Fibroblast of lung (primary cell): ENCODE measurements at places on chromosomes 11 and 22. TPM values are rescaled to one million over a fixed set of nuclear protein-coding genes. Genes with fewer than 3 reads are reported as not detected.

ESAM gene
- total RNA-seq = under 0.01 and 0.26 TPM in 2 replicates

GRCh38 chr11:128146926-128147605, 440.3 kb downstream of the ETS1 start:
- no peak for DNase-seq
- H3K4me3 ChIP-seq = no peak overlapping the region
- H3K36me3 ChIP-seq = no peaks in the 10 kb centered on the region
- no peaks in the 10 kb centered on the region for H3K27me3 ChIP-seq
- H3K4me1 ChIP-seq = no peaks in the 10 kb centered on the region

- no peak overlapping the region for H3K27ac ChIP-seq
- no peak for DNase-seq
- H3K27me3 ChIP-seq = no peaks in the 10 kb centered on the region
- H3K36me3 ChIP-seq = no peaks in the 10 kb centered on the region
These were observed 37.0 kb downstream of the B3GAT1 start for GRCh38 chr11:134374891-134375550.

DNA sequence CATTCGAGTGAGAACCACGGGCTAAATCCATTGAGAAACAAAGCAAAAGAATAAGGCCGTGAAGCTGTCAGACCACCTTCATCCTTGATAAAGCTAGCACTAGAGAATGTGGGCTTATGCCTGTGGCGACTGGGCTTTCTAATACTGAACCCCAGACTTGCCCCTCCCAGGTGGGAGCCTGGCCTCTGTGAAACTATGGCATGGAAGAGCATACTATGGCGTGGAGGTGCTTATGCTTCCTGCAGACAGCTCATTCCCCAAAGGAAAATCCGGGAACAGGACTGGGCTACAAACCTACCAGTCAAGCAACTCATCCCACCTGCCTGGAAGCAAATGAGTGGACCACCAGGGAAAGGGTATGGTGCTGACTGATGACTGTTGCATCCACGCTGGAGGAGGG, 92.4 kb downstream of the ZC3H12C start:
- H3K36me3 ChIP-seq = no peaks in the 10 kb centered on the region
- H3K4me1 ChIP-seq = peaks cover 4% of the 10 kb centered on the region
- H3K4me3 ChIP-seq = no peak overlapping the region
- DNase-seq = no peak
- no peaks in the 10 kb centered on the region for H3K27me3 ChIP-seq

DNA sequence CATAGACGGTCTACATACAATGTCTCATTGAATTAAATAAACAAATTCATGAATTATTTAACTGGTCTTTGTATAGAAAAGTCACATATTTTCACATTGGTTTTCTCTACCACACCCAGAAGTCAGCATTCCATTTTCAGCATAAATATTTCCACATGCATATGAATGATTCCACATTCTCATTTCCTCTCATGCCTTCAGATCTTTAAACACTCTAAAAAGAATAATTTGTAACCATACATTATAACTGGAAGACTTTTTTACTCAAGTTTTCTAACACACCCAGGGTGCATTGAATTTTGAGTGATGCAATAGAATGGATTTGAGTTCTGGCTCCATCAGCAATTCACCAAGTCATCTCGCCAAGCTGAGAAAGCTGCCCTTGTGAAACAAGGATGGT, 501.8 kb upstream of the TENM4 start:
- no peak for DNase-seq
- H3K4me3 ChIP-seq = no peak overlapping the region
- no peaks in the 10 kb centered on the region for H3K36me3 ChIP-seq
- no peaks in the 10 kb centered on the region for H3K4me1 ChIP-seq
- H3K27ac ChIP-seq = no peak overlapping the region

OR52I2 gene
- not detected in 2 replicates for total RNA-seq

- H3K27ac ChIP-seq = peak within 1 kb of the TSS; percentile 79
- DNase-seq = peak; percentile 91
- H3K36me3 ChIP-seq = peaks cover 10% of the 10 kb centered on the region
These were observed at the start of gene CBX6 for GRCh38 chr22:38872172-38872830. Gene CBX6 (minus strand): TSS chr22:38872216. CDS start chr22:38872190, 26 bp downstream.

TFIP11 gene
- total RNA-seq = 40.3 TPM in 2 replicates

DNA sequence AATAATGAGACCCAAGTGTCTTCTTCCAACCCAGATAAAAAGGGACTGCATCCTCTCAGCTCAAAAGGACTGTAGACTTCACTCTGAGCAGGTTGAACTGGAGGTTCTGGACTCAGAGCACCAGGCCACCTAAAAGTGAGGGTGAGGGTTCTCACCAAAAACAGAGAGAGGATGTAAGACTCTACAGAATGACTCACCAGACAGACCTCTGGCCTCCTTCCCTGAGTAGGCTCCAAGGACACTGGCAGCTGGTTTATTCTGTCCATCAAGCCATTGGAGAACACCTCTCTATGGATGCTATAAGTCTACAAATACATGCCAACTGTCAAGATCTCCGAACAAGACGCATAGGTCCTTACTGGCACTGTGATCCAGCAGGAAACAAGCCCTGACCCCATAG, 27.2 kb downstream of the FEZ1 start:
- no peaks in the 10 kb centered on the region for H3K27me3 ChIP-seq
- no peaks in the 10 kb centered on the region for H3K36me3 ChIP-seq
- no peak overlapping the region for H3K27ac ChIP-seq
- no peaks in the 10 kb centered on the region for H3K4me1 ChIP-seq
- DNase-seq = no peak

DNA sequence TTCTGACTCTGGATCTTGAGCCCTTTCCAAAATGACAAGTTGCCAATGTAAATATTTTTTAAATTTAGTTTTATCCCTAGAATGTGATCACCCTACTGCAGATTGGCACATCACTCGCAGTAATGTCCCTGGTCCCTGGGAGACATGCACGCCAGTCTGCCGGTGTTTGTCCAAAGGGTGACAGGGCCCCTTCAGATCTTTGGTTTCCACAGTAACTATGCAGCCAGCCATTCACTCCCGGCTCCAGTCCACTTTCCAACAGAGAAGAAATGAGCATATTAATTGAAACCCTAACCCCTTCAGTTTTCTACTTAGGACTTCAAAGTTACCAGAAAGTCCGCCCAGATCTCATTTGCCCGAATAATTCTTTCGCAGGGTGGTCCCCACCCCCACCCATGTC, 25.8 kb upstream of the RASSF10 start:
- peaks cover 30% of the 10 kb centered on the region for H3K27me3 ChIP-seq
- no peak overlapping the region for H3K27ac ChIP-seq
- no peak overlapping the region for H3K4me3 ChIP-seq
- DNase-seq = no peak
- H3K36me3 ChIP-seq = no peaks in the 10 kb centered on the region

DNA sequence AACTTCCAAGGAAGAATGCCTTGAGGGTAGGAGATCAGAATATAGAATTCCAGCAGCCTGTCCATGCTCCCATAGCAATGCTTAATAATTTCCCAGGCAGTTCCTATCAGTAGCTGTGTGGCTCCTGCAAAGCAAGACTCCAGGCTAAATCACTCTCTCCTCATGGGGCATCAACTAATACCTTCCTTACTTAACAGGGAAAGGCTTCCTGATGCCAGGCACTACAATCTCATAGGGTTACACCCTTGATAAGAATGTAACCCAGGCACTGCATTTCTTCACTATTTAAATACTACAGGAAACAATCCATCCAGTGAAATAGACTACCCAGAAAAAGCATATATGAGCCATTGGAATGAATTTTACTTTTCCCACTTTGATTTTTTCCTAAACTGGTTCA, 615.0 kb upstream of the ARHGAP42 start:
- H3K27ac ChIP-seq = no peak overlapping the region
- no peaks in the 10 kb centered on the region for H3K4me1 ChIP-seq
- H3K27me3 ChIP-seq = no peaks in the 10 kb centered on the region

KRTAP5-11 gene
- total RNA-seq = not detected in 2 replicates

DNA sequence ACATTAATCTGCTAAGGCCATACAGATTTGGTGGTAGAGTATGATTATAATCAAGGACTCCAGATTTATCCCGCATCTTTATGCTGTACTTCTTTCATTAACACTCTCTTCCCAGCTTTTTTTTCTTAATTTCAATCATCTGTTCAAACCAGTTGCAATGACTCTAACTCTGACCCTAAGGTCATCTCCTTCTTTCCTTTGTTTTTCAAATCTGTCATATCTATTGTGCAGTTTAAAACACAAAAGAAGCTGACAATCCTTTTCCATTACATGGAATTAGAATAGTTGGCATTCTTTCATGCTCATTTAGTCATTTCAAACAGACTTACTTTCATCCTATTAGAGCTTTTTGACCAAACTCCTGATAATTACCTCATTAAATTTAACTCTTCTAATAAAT, 53.6 kb upstream of the GRM5 start:
- DNase-seq = peak; percentile 24
- H3K4me1 ChIP-seq = no peaks in the 10 kb centered on the region
- no peak overlapping the region for H3K27ac ChIP-seq
- no peaks in the 10 kb centered on the region for H3K27me3 ChIP-seq
